MV-4-11 (cell line): ENCODE measurements at places on chromosomes 4 and X.

DNA sequence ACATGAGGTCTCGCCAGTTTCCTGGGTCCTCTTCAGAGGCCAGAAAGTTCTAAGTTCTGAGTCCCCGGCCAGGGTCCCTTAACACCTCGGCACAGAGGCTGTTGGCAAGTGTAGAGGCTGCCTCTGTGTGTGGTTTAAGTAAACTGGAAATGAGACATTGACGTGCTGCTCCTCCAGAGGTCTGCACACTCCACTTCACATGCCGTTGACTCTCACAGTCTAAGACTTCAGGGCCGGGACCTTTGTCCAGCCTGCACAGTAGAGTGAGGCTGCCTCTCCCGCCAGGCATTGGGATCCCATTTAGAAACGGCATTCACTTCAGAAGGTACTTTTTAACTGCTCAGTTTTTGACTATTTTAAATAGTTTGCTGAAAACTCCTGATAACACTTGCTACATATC lies 10.6 kb upstream of the TADA2B start:
- no peak for DNase-seq

DNA sequence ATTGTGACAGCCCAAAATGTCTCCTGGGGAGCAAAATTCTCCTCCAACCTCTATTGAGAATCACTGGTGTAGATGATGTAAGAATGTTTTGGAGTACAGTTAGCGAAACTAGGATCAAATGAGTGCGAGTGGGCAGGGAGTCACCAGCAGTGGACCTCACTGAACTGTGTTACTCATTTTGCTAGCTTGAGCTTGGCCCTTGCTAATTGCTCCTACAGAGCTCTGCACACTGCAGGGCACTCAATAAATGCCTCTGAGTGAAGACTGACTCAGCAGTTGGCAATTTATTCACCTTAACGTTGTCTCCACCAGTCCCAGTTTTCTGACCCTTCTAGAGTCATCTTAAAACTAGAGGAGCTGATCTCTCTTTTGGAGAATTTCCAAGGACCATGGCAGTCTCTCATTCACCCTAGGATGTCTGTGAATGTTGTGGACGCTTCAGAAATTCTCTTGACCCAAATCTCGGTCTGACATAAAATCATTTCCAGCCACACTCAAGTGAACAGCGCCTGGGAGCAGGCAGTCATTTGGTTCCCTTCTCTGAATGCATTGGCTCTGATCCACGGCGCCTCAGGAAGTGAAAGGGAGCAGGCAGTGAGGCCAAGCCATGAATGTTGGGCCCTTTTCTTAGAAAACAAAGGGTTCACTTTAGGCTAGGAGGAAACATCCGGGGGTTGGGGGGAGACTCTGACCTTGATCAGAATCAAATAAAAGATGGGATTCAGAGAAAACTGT lies 148.1 kb downstream of the NWD2 start:
- DNase-seq = peak; percentile 77

DNA sequence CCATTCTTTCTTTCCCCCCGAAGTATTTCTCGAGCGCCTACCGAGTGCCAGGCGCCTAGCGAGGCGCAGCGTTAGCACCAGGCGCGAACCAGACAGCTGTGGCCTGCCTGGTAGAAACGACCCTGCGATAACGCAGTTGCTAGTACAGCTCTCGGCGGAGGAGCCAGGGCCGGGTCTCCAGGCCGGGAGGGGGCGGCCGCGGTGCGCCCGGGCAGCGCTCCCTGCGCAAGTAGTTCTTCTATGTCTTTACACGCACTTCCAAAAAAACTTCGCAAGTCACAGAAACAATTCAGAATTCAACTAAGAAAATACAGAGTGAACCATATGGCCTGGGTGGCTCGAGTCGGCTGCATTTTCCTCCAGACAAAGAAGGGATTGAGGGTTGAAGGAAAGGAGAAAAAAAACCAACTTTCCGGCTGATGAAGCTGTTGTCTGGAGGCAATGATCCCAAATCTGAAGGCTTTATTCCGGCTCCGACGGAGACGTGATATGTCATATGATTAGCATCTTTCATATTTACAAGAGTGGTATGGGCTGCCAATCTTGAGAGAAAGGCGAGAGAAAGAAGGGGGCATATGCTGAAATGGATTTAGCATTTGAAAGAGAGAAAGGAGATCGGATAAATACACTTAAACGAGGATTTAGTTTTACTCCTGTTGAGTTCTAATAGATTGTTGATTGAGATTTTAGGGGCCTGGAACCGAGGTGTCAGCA lies 7.2 kb upstream of the NEUROG2 start:
- peak; percentile 15 for DNase-seq

DNA sequence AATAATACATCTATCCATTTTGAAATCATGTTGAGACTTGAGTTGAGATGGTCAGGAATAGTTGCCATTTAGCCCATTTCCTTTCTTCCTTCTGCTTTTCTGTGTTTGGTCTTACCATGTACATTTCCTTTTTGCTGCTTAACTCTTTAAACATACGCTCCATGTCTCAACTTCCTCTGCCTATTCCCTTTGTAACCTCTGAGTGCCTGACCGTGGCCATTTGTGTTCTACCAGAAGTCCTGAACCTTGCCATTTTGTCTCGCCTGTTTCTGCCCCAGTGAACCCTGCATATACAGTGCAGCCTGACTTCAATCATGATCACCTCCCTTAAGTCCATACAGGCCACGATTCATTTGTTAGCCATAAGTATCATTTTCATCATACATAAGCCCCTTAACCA lies 169.0 kb downstream of the RAPGEF2 start:
- peak; percentile 81 for DNase-seq

GRCh38 chrX:9071031-9071650 lies 37.2 kb upstream of the FAM9B start:
- no peak for DNase-seq

DNA sequence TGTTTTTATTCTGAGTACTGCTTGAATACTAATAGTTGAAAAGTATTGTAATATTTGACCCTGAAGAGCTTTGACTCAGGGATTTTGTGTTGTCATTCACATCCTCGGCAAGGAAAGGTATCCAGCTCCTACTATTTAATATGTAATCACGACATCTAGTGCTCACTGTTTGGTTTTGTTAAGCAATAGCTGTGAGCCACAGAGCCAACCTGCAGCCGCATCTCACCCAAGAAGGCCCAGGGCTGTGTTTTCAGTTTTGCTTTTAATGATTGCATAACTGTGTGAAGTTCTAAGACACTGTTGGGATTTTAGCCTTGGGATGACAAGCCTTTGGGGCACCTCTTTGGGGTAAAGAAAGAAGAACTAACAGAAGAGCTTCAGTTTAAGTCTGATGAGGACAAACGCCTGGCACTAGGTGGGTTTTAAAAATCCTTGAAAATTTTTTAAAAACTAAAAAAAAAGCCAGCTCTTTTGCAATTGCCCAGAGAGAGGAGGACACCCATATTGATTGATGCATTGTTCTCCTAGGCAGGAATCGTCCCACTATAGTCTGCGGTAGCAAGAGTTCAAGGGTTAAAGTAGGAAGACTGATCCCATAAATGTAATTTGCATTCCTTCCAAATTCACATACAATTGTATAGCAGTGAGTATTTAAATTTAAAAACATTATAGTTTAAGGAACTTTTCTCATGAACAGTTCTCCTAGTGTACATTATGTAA lies 157.8 kb downstream of the RELL1 start:
- DNase-seq = peak; percentile 76

- no peak for DNase-seq
Observed at GRCh38 chr4:147736458-147736857, 4.6 kb downstream of the ARHGAP10 start.

GRCh38 chr4:122762520-122762919 lies 30.0 kb downstream of the BBS12 start:
- DNase-seq = peak; percentile 87

- no peak for DNase-seq
Observed at GRCh38 chr4:74395633-74396032, 30.7 kb downstream of the EREG start.

- no peak for DNase-seq
Observed at GRCh38 chr4:11954093-11954492, 525.4 kb upstream of the HS3ST1 start.

DNA sequence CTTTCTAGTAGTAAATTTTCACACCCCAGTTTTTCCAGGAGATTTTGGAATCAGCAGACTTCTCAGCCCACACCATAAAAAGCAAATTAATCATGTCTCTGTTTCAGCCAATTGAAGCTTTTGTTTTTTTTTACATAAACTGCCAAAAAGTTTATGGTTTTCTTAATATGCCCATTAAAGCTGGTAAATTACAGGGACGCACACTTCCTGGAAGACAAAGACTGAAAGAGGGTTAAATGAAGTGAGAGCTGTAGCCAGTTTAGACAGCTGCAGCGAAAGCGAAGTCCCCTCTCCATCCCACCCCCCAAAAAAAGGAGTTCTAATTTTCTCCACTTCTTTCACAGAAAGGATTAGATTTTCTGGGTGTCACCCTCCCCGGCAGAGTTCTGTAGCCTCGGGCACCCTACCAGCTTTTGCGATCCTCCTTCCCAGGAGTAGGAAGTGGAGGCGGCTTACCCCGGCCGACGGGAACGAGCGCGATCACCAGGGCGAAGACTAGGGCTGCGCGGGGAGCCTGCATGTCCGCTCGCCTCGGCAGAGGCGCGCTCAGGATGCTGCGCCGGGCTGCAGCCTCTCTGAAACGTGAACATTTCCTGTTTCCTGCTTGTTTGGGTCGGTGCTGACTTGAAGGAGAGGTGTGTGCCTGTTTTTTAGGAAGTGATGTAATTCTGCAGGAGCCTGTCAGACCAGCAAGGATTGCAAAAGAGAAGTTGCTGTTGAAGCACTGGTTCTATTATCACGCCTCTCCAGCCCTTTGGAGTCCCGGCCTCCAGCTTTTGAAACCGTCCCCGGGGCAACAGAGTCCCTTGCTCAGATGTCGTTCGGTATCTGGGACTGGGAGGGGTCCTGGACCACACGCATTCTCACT lies at the start of gene TMEM154:
Gene TMEM154, minus strand, starts transcription at position 584 of the 868 bp plus-strand sequence. Its CDS starts 64 bp downstream, at position 520.
- DNase-seq = peak; percentile 95

- no peak for DNase-seq
Observed at GRCh38 chr4:41375561-41375960, 118.8 kb downstream of the UCHL1 start.

DNA sequence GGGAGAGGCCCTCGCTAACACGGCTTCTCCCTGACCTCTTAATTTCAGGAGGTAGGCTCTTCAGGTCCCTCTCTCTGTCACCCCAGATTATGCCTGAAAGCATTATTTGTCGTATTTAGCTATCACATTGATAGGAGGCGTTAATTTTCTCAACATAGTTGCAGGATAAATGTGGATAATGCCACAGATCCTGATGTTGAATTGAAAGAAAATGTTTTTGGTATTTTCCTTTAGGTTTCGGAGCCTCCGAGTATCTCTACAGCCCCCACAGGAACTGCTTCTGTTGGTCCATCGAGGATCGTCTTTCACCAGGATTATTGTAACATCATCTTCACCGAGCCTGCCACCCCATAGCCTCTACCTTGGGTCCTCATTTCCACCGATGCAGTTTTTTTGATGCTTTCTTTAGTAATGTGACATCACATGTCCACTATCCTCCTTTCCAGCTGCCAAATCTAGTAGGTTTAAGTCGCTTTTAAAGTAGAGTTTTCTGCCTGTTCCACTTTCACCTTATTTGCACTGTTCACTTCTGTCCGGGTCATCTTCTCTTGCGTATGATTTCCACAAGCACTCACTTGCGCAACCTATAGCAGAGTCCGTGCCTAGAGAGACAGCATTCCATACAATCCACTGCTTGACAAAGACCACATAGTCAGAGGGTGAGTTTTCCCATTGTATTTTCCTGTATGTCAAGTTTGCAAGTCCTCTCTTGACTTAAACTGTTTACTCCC lies 665 bp downstream of the TIGD2 start:
- DNase-seq = peak; percentile 52

- peak; percentile 0 for DNase-seq
Observed at GRCh38 chrX:17453788-17454187, 78.8 kb downstream of the NHS start.

GRCh38 chrX:70446380-70447350 lies 2.0 kb downstream of the DLG3 start:
- DNase-seq = no peak

DNA sequence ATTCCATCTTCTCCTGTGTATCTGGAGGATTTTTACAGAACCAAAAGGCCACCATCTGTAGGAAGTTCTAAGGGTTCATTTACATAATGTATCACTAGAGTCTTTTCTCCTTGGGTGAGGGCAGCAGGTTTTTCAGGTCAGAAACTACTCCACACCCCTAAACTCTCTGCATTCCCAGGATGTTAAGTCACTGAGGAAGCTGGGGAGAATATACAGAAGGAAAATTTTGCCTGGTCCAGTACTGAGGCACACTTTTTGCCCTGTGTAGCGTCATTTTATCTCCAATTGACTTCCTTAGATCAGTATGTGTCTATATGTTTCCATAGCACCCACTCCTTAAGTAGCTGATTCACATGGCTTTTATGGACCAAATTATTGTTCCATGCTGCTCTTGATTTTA lies 17.0 kb downstream of the XKRX start:
- DNase-seq = no peak

- no peak for DNase-seq
Observed at GRCh38 chrX:18252644-18253359, 32.1 kb upstream of the BEND2 start.

- DNase-seq = peak; percentile 79
Observed at GRCh38 chrX:3550160-3550751, 163.2 kb downstream of the PRKX start.

DNA sequence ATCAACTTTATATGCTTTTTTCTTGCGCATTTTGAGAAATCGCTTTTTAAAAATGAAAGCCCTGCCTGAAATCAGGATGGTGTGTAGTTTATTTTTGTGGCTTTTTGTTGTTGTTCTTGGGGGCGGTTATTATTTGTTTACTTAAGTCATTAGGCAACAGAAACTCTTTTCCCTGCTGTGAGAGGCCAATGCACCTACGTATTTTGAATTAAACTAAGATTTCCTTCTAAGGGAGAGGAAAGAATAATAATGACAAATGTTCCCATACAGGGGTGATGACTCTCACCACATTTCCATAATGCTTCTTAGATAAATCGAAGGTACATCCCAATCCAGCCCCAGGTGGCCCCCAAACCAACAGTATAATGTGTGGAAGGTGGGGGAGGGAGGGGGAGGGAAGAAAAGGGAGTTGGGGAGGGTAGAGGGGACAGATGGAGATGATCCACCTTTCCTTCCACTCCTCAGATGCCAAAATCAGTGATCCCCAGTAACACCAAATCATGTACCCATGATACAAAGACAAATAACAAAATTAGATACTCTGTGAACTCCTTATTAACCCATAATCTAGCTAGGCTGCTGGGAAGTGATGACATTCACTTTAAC lies 39.6 kb downstream of the ZNF827 start:
- no peak for DNase-seq

- DNase-seq = no peak
Observed at GRCh38 chr4:10243856-10244255, 127.3 kb upstream of the WDR1 start.
